ENCODE measurements at places on chromosomes 6 and 20. TPM values are rescaled to one million over a fixed set of nuclear protein-coding genes. Genes with fewer than 3 reads are reported as not detected.

DNA sequence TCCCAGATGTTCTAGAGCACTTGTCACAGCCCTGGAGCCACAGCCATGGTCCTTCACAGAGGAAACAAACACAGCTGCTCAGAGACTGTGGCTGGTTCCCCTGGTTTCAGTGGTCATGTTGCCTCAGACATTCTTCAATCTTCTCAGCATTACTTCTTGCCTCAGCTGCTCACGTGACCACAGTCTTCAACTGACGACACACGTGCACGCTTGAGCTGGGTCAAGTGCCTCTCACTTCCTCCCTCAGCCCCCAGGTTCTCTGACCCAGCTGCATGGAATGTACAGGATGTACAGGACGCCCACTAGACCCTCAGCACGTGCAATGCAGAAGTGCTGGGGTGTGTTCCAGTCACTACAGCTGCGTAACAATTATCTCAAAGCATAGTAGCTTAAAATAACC, 159.8 kb upstream of the GGTLC1 start:
- no peak for DNase-seq

Gene TAGAP
- 1.4 TPM for polyA plus RNA-seq

DNA sequence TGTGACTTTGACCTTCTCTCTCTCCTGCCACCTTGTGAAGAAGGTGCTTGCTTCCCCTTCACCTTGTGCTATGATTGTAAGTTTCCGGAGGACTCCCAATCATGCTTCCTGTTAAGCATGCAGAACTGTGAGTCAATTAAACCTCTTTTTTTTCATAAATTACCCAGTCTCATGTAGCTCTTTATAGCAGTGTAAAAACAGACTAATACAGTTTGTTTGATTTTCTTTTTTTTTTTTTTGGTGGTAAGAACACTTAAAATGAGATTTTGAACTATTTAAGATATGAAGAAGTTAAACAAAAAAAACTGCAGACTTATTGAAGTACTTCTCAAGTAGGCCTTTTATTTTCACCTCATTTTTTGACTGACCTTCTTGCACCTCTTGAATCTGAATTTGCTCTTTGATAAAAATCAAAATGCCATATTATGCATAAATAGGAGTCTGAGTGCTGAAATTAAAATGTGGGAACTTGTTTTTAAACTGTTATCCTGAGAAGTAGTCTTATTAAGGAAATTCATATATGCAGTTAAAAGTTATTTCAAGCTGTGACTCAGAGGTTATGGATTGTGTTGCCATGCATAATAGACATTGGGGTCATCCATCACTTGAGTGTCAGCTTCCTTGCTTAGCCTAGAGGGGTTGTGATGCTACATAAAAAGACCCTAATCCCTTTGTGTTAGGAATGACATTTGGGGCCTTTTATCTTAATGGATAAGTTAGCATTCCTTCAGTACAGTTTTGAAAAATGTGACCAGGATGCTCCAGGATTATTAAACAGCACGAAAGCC, 447.9 kb upstream of the FKBP1C start:
- no peak for DNase-seq

DNA sequence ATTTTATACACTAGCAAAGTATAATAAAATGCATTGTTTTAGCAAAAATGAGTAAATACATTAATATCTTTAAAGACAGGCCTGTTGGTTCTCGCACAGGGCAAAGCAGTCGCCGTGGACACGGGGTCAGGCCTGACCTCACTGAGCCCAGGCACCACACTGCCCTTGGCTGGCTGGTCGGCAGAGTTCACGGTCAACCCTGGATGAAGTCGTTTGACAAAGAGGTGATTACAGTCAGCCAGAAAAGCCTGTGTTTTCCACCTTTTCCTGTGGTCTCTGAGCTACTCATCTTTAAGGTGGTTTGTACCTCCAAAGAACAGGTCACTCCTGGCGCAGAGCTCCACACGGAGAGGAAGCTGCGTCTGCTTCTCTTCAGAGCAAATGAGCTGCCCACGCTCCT, 191.5 kb downstream of the DLL1 start:
- no peak for DNase-seq

Gene ZBP1
- 2.9 TPM for polyA plus RNA-seq

DNA sequence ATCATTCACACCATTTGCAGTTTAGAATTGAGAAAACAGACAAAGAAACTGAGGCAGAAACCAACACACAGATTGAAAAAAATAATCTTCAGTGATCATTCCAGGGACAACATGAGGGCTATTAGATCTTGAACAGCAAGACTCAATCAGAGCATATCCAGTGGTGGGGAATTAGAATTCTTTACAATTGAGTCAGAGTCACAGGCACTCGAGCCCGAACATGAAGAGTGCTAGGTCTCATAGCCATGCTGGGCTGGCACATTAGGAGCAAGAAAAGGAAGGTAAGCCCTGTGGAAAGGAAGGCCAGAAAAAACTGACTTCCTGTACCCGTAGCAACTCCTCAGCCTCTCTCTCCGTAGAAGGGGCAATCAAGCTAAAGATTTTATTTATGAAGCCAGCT, 419.9 kb downstream of the HAO1 start:
- no peak for DNase-seq

Data from adrenal gland (tissue), 19 donors.